ENCODE measurements at places on chromosomes 16 and 17.

DNA sequence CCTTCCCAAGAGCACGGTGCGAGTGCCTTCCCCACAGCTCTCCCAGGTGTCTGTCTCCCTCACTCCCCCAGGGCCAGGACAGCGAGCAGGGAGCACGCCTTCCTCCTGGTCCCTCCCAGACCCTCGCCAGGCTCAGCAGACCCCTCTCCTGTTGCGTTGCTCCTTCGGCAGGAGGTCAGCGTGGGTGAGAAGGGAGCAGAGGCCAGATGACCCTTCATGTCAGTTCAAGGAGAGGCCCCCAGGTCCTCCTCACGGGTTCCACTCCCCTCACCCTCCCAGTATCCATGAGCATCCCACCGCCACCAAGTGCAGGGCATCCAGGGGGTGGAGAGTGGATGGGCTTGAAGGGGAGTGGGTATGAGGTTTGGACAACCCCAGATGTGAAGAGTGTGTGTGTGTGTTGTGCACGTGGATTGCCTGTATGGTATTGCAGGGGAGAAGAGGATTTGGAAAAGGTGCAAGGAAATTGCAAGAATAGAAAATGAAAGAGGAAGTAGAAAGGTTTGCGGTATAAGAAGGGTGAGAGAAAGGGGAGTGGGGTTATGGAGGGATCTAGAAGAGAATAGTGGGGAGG, 17.7 kb downstream of the SGCA start:
- no peak for DNase-seq

GRCh38 chr16:56518425-56518824, 1.4 kb downstream of the BBS2 start:
- DNase-seq: no peak

DNA sequence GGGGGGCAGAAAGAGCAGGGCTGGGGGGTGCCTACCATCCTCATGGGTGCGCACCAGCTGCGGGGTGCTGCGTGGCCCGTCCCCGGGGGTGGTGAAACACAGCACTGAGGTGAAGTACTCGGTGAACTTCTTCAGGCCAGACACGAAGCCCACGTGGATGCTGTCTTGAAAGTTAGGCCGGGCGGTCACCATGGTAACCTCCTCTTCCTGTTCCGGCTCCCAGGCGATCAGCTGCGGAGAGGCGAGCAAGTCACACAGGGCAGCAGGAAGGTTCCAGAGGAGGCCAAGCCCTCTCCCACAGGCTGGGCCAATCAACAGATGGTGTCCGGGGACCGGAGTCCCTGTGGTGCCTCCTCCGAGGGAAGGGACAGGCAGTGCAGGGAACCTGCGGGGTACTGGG, 90.1 kb upstream of the CDC42EP4 start:
- no peak for DNase-seq

DNA sequence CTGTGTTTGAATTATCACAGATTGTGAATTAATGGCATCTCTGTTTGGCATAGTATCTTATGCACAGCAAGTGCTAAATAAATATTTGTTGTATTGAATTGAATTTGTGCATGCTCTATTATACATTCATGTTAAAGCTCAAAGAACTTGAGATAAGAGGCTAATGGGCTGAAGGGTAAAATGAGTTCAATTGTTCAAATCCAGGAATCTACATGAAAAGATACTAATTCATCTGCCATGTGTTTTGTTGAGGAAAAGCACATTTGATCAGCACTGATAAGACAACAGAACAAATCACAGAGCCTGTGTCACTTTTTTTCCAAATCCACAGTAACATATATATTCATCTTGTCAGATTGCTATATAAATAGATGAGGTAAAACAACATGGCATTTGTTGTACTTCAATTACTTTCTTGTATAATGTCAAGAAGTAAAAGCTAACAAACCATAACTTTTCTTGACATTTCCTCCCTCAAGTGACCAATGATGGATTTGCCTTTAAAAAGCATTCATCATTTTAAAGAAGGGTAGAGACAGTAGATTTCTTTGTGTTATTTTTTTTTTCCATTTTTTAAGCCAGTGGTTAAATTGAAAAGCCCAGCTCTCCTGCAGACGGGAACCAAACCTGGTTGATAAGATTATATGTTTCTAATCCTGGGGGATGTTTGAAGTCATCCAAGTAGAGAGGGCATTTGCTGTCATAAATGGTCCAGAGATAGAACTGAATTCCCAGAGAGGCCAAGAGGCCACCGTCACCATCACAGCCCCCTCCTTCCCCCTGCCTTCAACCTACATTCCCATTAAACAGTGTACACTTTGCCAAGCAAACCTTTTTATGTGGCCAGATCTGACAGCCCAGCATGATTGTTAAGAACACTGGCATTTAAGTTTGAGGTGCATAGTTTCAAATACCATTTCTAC, 123.0 kb downstream of the CHD9NB start:
- DNase-seq: no peak

- DNase-seq: no peak
These were observed 86.7 kb upstream of the GSE1 start for GRCh38 chr16:85526185-85526974.

- DNase-seq: no peak
These were observed 155.5 kb downstream of the PMP22 start for GRCh38 chr17:15109608-15110007.

DNA sequence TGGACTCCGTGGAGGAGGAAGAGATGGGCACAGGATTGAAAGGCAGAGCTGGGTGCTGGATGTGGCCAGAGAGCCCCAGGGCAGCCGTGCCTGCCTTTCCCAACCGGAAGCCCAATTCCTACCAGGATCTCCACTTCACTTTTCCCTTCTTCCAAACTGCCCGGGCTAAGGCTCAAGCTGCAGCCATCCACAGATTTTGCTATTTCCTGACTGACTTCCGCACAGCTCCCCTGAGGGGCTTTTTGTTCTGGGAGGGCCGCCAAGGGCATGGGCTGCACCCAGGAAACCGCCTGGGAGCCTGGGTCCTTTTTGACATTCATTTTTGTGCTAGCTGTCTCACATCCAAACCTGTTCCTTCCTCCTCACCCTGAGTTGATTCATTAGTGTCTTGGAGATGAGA, 4.2 kb downstream of the SHISA6 start:
- DNase-seq: no peak

DNA sequence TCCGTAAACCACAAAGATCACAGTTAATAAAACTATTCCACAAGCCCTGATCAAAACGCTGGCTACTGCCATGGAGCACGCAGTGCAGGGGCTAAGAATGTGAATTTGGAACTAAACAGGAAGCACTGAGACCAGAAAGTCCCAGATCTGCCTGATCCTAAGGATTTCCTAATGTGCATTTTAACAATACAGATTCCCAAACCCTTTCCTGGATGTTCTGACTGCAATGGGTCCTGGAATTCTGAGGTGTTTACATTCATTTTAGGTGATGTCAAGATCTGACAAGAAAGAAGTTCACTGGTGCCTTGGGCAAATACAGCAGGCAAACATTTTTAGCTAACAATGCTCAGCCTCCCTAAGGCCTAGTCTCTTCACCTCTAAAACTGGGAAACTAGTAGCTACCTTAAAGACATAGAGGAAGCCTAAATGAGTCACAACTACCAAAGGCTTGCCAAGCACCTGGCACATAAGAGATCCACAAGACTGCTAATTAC, 10.3 kb downstream of the NSMCE1 start:
- no peak for DNase-seq

- no peak for DNase-seq
These were observed 69.0 kb downstream of the CHD9 start for GRCh38 chr16:53123747-53124146.

DNA sequence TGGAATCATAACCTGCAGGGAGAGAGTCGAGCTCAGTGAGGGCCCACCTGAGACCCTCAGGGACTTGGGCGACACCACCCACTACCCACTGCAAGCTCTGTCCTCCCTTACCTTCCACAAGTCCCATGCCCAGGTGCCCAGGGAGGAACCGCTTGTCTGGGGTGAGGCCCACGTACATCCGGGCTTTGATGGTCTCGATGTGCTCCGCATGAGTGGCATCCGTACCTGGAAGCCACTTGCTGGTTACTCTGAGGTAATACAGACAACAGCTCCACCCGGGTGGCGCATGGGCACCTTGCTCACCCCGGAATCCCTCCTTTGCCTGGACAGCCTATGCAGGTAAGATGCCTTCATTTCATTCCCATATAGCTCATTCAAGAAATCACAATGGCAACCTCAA, 24.8 kb downstream of the MIEF2 start:
- no peak for DNase-seq

GRCh38 chr17:51150932-51151331, 2.4 kb upstream of the NME1 start:
- no peak for DNase-seq

DNA sequence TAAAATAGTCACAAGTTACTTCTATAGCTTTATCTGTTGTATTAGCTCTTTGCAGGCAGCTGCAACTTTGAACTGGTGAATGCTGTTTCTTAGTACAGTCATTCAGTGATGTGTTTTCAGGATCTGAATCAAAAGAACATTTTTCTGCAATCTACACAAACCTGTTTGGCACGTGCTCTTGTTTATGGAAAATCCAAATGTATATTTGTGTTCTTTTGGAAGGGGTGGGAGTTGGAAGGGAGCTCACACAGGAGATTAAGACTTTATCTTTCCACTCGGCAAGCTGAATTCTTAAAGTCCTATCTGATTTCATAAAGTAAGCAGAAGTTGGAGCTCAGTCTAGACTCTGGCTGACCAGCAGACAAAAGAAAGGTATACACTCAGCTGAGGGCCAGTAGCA, 300.2 kb downstream of the MAP2K6 start:
- DNase-seq: no peak

DNA sequence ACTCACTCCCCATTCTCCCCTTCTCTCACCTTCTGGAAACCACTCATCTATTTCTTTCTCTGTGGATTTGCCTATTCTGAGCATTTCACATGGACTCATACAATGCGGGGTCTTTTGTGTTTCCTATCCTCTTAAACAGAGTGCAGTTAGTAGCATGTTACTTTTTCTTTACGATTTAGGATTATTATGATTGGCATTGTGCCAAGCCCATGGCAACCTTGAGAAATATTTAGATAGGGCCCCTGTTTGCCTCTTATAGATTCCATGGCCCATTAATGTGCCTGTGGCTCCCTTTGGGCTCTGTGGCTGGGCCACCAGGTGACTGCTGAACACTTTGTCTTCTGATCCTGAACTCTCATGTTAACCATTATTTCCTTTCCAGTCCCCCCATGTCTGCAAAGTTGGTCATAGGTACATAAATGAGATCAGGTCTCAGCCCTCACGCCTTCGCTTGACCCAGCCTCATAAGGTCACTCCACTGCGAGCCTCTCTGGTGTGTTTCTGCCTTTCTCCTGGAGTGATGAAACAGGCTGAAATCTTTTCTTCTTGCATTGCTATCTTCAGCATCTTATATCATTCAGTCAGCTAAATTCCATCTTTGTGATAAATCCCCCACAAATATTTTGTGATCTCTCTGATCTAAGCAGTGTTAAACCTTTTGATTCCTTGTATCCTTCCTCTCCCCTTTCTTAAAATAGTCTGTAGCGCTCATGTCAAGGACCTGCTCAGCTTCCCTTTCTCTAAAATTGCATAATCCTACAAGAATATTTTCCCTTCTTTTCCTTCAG, 44.0 kb downstream of the MYH3 start:
- no peak for DNase-seq

- no peak for DNase-seq
These were observed 441.1 kb upstream of the RBFOX1 start for GRCh38 chr16:6891496-6891895.

DNA sequence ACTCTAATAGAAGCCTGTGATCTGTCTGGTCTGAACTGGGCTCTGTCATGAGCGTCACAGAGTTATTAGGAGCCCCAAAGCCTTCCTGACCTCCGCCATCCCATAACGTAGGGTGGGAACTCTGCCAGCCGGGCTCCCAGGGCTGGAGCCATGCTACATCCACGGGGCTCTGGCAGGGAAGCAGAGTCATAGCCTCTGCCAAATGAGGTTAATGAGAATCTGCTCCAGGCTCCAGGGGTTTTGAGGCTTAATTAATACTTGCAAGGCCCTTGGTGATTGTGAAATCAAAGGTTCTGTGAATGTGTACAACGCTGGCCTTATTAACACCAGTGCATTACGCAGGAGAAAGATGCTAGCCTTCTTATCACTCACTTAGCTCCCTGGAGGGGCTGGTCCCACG, 42.4 kb upstream of the ZFP90 start:
- DNase-seq: no peak

GRCh38 chr17:42389135-42389417, 834 bp upstream of the STAT3 start:
- DNase-seq: no peak

DNA sequence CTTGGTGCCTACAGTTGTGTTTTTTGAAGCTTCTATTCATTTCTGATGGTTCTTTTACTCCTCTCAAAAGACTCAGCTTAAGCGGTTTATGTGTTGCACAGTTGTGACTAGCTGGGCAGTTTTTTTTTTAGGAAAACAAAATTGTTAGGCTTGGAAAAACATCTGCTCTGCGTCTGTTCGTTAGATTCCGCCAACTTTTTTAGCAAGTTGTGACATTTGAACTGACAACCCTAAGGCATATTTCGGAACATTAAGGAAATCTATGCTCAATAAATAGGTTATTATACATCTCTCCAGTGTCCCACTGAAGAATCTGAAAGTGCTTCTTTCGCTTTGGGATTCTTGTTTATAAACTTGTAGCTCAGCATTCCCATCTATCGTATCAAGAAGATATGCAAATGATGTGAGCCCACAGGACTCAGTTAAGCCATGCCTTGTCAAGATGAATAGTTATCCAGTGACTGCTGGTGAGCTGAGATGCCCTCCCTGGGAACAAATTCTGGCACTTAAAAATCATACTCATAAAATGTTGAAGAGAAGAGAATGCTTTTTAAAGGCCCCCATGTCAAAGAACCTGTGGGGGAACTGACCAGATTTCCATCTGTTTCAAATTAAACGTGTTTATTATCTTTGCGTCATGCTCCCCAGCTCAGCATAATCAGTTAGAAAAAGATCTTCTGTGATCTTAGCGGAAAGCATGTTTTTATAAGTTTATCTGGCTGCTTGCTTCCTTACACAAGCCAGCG, 109.0 kb upstream of the FAM20A start:
- DNase-seq: no peak

GRCh38 chr17:1509290-1509881, 7.0 kb downstream of the INPP5K start:
- no peak for DNase-seq

- DNase-seq: no peak
These were observed 5.9 kb upstream of the CCDC154 start for GRCh38 chr16:1450218-1450617.

DNA sequence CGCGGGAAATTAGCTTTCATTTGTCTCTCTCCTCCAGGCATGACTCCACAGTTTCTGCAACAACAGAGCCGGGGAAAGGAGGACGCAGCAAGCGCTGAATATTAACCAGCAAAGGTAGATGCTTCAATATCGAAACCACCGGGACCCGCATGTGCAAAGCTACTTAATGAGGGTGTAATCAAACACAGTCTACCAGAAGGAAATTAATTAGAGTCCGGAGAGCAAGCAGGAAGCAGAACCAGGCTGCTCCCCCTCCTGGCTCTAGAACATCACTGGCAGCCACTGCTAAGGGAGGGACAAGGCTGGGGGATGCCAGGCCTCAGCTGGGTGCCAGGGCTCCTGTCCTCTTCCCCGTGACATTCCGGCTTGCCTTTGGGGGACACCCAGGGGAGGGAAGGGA, 21.7 kb downstream of the LRRC75A start:
- no peak for DNase-seq

GRCh38 chr16:27982184-27982583, 81.3 kb downstream of the GSG1L start:
- no peak for DNase-seq
